Activated T-cell treated with anti-CD3 and anti-CD28 coated beads, Interleukin-2, amount 50 U/mL, for 4 hours (primary cell): ENCODE measurements at places on chromosomes 7 and 10.

- DNase-seq = no peak
These were observed 107.0 kb downstream of the PTPN20 start for GRCh38 chr10:47018026-47018735.

GRCh38 chr7:103862302-103863035 lies 127.0 kb downstream of the RELN start:
- no peak for DNase-seq

DNA sequence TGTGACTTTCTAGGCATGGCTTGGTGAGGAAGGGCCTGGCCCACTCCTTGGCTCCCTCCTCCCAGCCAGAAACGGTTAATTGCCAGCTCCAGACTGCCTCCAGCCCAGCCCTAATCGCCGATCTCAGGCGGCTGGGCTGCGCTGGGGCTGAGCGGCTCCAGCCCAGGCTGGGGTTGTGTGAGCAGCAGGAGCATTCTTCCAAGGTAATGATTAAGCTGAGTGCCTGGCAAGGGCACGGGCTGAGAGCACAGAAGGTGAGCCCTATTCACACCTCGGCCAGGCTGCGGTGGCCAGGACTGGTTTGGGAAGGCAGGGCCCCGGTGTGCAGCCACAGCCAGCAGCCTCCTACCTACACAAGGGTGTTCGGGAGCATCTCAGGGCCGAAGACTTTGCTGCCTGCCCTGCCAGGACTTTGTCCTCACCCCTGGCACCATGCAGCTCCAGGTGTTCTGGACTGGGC lies at the start of gene TMEM72:
TSS of gene TMEM72 (plus strand) at position 257 of the 460 bp plus-strand sequence. CDS start at position 433, 176 bp downstream.
- no peak for DNase-seq

DNA sequence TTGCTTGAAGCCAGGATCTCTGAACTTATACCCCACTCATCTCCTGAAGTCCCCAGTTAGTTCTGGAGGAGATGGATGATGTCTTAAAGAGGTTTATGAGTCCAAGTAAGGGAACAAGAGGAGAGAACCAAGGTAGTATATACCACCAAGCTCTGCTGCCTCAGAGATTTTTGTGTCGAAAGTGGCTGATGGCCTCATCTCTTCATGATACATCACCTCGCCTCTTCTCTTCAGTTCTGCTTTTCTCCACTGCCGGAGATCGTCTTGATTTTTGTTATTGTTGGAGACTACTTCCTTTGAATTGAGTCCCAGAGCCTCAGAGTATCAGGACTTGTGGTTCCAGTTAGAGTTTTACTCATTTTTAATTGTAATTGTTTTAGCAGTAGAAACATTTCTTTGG lies 1.9 kb downstream of the VTI1A start:
- no peak for DNase-seq

DNA sequence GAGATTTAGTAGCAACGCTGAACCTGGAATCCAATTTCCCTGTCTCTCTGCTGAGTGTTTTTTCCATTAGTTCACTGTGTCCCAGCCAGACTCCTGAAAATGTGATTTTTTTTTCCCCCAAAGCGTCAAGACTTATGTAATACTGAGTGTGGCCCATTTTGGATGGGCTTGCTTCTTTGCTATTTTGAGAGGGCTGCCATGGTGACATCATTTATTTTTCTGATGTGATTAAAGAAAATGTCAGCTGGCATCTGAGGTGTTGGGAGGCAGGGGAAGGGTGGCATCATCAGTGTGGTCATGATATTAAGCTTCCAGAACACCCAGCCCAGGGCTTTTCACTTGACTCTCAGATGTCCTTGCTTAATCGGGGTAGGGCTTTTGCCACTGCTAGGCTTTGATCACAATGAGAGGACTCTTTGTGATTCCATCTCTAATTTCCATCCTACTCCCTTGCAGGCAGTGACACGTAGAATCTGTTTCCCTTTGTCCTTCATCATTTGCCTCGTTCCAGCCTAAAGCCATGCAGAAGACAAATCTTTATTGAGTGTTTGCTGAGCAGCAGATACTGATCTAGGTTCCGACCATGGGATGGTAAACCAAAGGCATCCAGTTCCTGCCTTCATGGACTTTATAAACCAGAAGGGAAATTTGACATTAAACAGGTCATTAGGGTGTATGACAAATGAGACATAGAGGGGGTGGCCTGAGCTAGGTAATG lies 7.4 kb downstream of the ZNF365 start:
- DNase-seq = no peak

DNA sequence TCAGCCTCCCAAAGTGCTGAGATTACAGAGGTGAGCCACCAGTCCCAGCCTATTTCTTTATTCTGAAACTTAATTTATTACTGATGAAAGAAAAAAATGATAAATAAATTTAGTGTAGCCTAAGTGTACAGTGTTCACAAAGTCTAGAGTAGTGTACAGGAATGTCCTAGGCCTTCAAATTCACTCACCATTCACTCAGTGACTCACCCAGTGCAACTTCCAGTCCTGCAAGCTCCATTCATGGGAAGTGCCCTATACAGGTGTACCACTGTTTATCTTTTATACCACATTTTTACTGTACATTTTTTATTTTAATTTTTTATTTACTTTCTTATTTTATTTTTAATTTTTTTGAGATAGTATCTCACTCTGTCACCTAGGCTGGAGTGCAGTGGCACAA lies 12.2 kb downstream of the MRLN start:
- no peak for DNase-seq

GRCh38 chr7:12987238-12987637 lies 299.8 kb downstream of the ARL4A start:
- DNase-seq = no peak
